Activated CD8-positive, alpha-beta memory T cell treated with anti-CD3 and anti-CD28 coated beads for 1 hour (primary cell): ENCODE measurements at places on chromosomes 1 and 21.

GRCh38 chr1:65265651-65266351 is 43.5 kb upstream of the DNAJC6 start:
- DNase-seq: peak; percentile 6

GRCh38 chr1:30670240-30671060 is 52.9 kb downstream of the MATN1 start:
- DNase-seq: no peak

GRCh38 chr1:176820391-176821031 is 344.0 kb downstream of the ASTN1 start:
- no peak for DNase-seq

DNA sequence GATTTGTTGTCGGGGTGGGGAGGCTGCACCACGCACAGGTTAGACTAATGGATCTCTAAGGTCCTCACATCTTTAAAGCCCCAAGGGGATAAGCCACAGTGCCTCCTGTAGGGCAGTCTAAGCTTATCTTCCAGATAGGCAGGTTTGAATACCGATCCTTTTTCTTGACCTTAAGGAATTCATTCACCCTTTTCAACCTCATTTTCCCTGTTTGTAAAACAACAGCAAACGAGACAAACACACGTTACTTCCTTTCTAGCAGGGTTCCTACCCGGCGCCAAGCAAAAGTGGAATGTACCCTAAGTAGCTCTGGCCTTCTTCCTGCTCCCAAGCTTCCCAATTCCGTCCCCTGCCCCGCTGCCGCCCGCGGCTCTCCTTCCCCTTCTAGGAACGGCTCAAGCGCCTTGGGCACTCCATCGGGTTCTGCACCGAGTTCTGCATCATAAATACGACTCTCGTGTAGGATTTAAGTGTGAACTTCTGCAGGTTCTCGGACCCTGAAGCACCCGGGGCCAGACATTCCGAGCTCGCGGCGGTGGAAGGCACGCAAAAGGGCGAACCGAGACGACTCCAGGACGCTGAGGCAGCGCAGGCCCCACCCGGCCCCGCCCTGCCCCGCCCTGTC is 548 bp upstream of the CDC20 start:
- DNase-seq: no peak
